ENCODE measurements at places on chromosomes 12 and 14. TPM values are rescaled to one million over a fixed set of nuclear protein-coding genes. Genes with fewer than 3 reads are reported as not detected.

The DPPA3 gene
- 0.17 TPM for polyA plus RNA-seq

The LRP1-AS gene
- polyA plus RNA-seq, result not detected

DNA sequence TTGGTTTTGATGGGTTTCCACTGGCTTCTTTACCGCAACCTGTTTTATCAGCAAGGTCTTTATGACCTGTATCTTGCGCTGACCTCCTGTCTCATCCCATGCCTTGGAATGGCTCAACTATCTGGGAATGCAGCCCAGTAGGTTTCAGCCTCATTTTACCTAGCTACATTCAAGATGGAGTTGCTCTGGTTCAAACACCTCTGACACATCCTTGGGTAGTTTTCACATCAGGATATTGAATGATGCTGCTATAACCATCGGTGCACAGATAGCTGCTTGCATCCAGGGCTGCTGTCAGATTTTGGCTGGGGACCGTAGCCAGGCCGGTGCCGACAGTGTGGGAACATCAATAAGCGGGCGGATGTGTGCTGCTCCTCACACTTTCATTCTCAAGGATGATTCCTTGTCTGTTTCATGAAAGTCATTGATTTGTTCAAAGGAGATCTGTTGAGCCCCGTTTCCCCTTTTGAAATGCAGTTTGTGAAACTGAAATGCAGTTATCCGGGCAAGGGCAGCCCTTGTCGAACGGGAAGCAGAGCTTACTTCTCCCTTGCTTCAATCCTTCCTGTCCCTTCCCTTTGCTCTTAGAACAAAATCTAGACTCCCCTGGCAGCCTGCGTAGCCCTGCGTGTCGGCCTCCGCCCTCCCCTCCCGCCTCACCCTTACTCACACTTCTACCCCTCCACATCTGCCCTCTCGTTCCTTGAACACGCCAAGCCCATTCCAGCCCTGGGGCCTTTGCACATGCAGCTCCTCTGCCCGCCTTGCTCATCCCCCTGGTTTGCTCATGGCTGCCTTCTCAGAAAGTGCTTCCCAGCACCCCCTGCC lies 49.2 kb upstream of the NCOR2 start:
- DNase-seq, result no peak

DNA sequence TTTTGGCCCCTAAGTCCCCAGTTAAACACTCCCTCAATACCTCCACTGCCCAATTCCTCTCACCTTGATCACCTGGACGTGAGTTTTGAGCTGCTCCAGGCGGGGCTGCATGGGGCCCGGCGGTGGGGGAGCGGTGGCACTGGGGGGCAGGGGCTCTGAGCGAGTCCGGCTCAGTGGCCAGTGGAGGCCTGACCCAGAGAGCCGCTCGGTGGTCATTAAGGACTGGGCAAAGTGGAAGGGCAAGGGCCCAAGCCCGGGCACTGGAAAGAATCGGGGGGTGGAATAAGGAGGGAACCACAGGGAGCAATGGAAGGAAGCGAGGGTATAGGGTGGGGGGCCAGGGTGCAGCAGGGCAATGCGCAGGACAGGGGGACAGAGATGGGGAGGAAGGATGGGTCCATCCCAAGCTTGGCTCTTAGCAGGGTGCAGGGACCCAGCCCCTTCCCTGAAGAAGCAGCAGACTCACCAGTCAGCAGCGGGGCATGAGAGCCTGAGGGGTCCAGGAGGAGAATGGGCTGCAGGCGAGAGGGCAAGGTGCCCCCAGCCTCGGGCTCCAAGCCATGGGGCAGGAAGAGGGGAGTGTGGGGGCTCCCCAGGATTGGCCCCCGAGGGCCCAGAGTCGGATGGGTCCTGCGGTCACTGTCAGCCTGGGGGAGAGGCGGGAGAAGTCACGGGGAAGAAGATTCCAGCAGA lies 22.2 kb downstream of the SLC48A1 start:
- no peak for DNase-seq

DNA sequence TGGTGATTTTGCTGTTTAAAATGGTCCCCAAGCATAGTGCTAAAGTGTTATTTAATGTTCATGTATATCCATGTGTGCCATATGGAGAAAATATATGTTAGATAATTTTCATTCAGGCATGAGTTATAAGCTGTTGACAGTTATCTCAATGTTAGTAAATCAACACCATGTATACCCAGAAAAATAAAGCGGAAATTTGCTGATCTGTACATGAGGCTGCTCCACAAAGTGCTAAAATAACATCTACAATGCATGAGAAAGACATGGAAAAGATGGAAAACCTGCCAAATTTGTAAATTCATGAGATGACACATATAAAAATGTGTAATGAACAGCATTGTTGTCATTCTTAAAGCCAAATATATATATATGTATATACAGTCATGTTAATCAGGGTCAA lies 1199.2 kb downstream of the FSCB start:
- no peak for DNase-seq

GRCh38 chr12:91975891-91976290 lies 169.8 kb downstream of the BTG1 start:
- no peak for DNase-seq

GRCh38 chr14:96352708-96353107 lies 10.4 kb downstream of the ATG2B start:
- DNase-seq, result no peak

GRCh38 chr14:65444230-65444629 lies 31.7 kb downstream of the FUT8 start:
- no peak for DNase-seq

DNA sequence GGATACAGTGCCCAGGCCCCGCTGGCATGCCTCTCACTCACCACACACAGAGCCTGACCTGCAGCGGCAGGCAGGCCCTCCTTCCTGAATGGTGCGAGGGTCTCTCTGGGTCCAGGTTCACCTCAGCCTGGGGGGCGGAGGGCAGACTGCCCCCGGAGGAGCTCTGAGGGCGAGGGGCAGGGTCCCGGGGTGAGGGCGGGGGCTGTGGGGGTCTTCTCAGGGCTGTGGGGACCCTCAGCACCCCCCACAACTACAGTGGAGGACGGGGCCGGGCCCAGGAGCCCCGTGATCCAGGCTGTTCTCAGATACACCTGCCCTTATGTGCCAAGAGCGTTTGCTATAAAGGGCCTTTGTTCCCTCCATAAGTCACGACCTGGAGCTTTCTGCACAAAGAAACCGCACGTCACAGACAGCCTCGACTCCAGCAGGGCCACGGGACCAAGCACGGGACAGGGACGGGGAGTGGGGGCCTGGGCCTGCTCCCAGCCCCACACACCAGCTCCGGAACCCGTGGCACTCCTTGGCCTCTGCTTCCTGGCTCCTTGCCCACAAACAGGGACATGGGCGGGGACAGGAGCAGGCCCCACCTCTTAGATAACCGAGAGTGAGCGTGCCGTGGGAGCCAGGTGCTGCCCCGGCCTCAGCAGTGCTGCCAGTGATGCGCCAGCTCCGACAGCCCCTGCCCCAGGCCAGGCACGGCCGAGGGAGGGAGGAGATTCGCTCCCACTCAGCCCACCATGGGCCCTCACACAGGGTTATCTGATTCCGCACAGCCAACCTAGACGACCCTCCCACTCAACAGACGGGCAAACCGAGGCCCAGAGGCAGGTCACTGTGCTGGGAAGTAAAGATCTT lies 101.9 kb downstream of the RFLNA start:
- no peak for DNase-seq

GRCh38 chr14:70640938-70641547 lies 673 bp upstream of the TTC9 start:
- peak; percentile 20 for DNase-seq

GRCh38 chr14:76901171-76902055 lies 75.2 kb downstream of the LRRC74A start:
- no peak for DNase-seq

GRCh38 chr14:71319666-71320065 lies 412.4 kb downstream of the PCNX1 start:
- no peak for DNase-seq

DNA sequence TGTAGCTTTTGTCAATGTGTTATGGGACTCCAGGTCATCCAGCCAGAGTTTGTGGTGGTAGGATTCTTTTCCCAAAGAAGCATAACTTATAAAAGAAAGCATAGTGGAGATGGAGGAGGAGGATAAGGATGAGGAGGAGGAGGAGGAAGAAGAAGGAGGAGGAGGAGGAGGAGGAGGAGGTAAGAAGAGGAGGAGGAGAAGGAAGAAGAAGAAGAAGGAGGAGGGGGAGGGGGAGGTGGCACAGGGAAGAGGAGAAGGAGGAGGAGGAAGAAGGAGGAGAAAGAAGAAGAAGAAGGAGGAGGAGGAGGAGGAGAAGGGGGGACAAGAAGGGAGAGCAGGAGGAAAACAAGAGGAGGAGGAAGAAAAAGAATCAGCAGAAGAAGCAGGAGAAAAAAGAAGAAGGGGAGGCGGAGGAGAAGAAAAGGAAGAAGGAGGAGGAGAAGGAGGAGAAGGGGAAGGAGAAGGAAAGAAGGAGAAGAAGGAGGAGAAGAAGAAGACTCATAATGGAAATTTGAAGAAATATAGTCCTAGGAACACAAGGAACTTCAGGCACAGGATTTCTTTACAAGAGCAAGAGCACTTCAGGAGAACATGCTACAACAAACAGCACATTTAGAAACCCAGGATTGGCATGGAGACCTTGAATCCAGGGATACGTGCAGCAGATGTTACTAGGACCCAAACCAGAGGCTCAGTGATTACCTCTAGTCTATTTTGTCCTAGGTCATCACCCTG lies 22.6 kb downstream of the TSPAN8 start:
- no peak for DNase-seq

GRCh38 chr12:44750468-44750867 lies 125.6 kb downstream of the NELL2 start:
- DNase-seq, result no peak

All from left kidney (tissue), 8 donors.